ENCODE measurements at places on chromosomes 7 and 10.

- no peak for DNase-seq
Measured at GRCh38 chr7:152899004-152899403, 139.5 kb downstream of the ACTR3B start.

DNA sequence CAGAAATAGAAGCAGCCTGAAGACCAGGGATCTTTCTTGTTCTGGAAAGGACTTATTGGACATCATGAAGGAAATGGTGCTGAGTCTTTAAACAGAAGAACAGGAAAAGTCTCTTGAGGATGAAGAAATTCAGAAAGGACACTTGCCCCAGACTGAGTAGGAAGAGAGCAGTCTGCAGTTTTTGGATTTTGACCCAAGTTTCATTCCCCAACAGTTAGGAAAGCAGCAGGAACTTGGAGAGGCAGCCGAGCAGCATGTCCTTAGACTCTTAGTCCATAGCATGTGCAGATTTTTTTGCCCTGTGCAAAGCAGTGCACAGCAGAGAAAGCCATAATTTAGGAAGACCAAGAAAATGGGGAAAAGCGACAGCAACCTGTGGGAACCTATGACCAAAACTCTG is 927.2 kb upstream of the AUTS2 start:
- DNase-seq: no peak

DNA sequence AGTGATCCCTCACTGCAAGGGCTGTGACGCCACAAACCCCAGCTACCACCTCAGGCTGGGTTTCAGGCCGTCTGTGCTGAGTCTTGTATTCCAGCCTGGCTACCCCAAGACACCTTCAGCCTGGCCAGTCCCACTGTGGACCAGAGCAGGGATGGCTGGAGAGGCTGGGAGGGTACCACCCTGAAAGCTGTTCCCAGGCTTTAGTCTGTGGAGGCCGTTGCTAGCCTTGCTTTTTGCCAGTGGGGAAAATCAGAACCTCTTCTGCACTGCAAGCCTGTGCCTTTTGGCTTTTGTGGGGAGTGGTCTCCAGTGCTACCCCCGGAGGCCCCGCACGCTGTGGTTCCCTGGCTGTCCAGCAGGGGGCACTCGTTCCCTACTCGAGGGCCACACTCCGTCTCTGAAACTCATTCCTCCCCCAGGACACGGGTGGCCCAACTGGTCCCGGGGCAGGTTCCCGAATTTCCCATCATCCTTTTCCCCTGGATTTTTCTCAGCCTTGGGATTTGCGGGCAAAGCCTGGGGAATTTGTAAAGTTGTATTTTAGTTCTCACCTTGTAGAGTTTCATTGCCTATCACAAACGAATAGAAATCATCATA is 128.4 kb upstream of the BTBD16 start:
- peak; percentile 41 for DNase-seq

GRCh38 chr7:33495207-33495606 is 365.8 kb downstream of the BBS9 start:
- DNase-seq: no peak

DNA sequence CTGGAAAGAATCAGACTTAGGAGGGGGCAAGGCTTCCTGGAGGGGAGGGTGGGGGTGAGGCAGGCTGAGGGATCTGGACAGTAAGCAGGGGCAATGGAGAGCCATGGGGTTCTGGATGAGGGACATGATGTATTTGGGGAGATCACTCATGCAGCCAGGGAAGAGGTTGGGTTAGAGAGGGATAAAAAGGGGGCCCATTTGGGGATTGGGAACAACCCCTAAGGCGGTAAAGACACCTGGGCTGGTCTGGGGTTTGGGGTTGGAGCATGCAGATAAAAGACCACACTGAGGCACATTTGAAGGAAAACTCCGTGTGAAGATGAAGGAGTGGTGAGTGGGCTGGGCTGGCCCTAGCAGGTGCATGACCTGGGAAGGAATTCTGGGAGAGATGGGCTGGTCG is 30.8 kb downstream of the HIF1AN start:
- DNase-seq: no peak

- peak; percentile 20 for DNase-seq
Measured at GRCh38 chr7:74174606-74175082, 488 bp downstream of the EIF4H start.

DNA sequence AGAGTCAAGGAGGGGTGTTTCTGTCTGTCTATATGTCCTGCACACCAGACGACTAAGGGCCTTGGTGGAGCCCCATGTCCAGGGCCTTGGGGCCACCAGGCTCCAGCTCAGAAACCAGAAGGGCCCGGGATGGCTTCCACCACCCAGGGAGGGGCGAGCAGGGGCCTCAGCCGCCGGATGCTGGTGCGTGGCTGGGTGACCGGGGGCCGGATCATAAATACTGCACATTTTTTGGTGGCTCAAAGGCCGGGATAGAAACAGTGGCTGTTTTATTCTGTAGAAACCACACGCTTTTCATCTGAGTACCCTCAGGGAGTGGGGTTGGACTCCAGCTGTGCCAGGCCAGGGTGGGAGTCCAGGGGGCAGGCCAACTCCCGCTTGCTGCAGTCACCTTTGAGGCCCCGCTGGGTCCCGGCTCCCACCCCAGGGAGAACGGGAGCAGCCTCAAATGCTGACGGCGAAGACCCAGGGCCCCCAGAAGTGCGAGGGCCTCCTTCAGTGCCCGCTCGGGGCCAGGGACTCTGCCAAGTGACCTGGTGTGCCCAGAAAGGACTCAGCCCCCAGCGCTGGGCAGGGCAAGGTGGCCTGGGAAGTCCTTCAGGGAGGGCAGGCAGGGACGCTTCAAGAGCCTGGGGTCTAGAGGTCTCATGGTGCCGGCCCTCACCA is 28.2 kb downstream of the PDGFA start:
- DNase-seq: no peak

GRCh38 chr7:90961037-90961725 is 303.1 kb upstream of the FZD1 start:
- DNase-seq: no peak

GRCh38 chr10:43912469-43912868 is 263.8 kb upstream of the ZNF32 start:
- no peak for DNase-seq

- DNase-seq: no peak
Measured at GRCh38 chr10:5818894-5819293, 5.7 kb upstream of the GDI2 start.
